ENCODE measurements at places on chromosomes 1 and 21. TPM values are rescaled to one million over a fixed set of nuclear protein-coding genes. Genes with fewer than 3 reads are reported as not detected.

GRCh38 chr1:4755301-4755845 is 101.0 kb downstream of the AJAP1 start:
- peak; percentile 60 for DNase-seq

GRCh38 chr1:225277445-225277844 is 150.4 kb downstream of the LBR start:
- DNase-seq, result no peak

- DNase-seq, result no peak
These were observed 9.8 kb downstream of the SLAMF7 start for GRCh38 chr1:160748878-160749269.

GRCh38 chr1:100359139-100359538 is 6.8 kb downstream of the CDC14A start:
- no peak for DNase-seq

Gene ST6GALNAC3
- polyA plus RNA-seq, result 12.1 TPM

All from SK-N-SH (cell line).